DND-41 (cell line): ENCODE measurements at places on chromosomes 16 and 17.

DNA sequence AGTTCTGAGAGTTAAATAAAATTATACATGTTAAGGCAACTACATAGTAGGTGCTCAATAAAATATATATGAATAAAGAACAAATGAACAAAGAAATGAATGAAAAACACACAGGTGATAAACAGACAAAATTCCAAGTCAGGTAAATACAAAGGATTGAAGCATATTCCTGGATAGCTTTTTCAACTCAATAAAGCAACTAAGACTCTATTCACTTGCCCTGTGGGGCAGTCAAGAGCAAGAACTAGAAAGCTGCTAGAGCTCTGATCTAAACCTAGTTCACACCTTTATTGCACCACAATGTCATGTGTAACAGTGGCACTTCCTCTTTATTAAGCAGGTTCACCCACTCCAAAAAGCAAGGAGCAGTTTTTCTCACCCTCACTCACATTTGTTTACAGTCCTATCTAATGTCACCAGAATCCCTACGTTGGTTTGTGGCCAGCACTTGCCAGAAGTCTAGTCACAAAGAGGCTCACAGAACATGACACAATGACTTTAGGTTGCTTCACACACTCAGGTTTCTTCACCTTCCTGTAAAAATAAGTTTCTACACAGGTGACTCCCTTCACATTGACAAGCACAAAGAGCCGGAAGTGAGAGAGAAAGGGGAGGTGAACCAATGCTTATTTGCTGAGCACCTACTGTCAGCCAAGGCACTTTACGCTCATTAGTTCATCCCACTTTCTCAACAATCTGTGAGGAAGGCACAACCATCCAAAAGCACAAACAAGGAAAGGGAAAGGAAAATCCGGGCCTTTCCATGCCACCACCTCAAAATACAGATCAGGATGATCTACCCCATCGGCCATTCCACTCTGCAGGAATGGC is 70.8 kb downstream of the XPO6 start:
- no peak for DNase-seq

GRCh38 chr17:49508866-49509587 is 13.9 kb downstream of the NGFR start:
- DNase-seq, result no peak

- DNase-seq, result no peak
Observed at GRCh38 chr17:77304746-77305473, 164.1 kb downstream of the SEC14L1 start.

- DNase-seq, result peak; percentile 57
Observed at GRCh38 chr17:11935734-11936406, 61.4 kb downstream of the ZNF18 start.

GRCh38 chr16:58264961-58265479 is 29.8 kb downstream of the PRSS54 start:
- no peak for DNase-seq

- DNase-seq, result no peak
Observed at GRCh38 chr17:27157297-27157696, 136.6 kb upstream of the WSB1 start.

DNA sequence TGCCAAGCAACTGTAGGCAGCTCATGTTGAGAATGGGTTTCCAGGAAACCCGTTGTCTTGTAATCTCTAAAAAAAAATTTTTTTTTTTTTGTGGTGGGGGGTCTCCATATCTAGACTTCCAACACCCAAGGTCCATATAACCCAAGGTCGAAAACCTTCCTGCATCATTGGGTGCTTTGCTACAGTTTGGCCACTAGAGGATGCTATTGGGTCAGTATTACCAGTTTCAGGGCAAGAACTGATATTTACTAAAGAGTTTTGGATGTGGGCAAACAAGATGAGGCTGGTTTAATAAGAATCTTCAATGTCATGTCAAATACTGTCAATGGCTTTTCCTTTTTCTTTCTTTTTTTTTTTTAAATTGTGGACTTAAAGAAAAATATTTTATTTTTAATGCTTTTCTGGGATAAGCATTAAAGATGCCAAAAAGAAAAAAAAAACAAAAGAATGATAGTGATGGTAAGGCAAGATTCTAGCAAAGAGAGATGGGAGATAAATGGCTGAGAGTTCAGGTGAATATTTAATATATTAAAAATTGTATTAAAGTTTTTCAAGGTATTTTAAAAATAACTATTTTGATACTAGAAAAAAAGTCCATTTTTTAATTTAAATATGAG is 62.2 kb downstream of the DHRS7C start:
- DNase-seq, result peak; percentile 25
